GM23248 (cell line): ENCODE measurements at places on chromosomes 12 and 14.

GRCh38 chr14:76063327-76063726, 77.8 kb downstream of the IFT43 start:
- no peak overlapping the region for H3K27ac ChIP-seq
- H3K36me3 ChIP-seq, result peaks cover 17% of the 10 kb centered on the region; the same call in 1 of the 2 replicates
- H3K4me1 ChIP-seq, result no peaks in the 10 kb centered on the region
- no peak for DNase-seq
- no peaks in the 10 kb centered on the region for H3K27me3 ChIP-seq
- H3K4me3 ChIP-seq, result no peak overlapping the region

DNA sequence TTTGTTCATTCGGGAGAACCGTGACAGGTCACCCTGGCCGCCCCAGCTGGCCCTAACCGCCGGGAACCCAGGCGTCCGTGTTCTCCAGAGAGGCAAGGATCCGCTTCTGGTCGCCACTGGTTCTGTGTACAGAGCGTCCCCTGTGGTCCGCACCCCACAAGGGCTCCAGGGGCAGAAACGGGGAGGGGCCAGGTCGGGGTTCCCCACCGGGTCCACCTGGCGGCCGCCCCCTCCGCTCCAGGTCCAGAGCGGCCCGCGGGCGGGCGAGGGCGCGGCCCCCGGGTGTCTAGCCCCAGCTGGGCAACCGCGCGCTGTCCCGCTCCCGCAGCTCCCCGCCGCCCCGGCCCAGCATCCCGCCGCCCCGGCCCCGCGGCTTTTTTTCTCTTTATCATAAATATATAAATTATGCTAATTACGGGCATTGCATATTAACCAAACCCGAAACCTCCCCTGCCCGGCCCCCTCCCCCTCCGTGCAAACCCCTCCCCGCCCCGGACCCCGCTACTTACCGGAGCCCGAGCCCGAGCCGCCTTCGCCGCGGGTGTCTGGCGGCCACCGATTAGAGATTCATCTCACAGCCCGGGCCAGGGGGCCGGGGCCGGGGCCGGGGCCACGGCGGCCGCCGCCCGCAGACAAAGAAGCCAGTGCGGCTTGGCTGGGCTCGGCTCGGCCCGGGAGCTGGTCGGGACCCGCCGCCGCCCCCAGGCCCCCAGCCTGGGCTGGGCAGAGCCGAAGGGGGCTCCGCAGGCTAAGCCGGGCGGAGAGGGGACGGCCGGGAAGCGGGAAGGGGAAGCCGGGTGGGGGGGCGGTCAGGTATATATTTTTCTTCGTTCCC, 512 bp downstream of the POU6F1 start:
- no peaks in the 10 kb centered on the region for H3K36me3 ChIP-seq
- no peaks in the 10 kb centered on the region for H3K27me3 ChIP-seq
- 0 out of 2 replicates have a peak, but pooled peaks cover 5% of the 10 kb centered on the region for H3K4me1 ChIP-seq
- H3K27ac ChIP-seq, result no peak overlapping the region
- H3K4me3 ChIP-seq, result peak overlapping the region; percentile 92
- peak; percentile 64 for DNase-seq

GRCh38 chr12:104975587-104976343, 10.4 kb upstream of the NOPCHAP1 start:
- no peaks in the 10 kb centered on the region for H3K27me3 ChIP-seq
- peak; percentile 84 for DNase-seq
- H3K4me1 ChIP-seq, result peaks cover 29% of the 10 kb centered on the region
- H3K4me3 ChIP-seq, result no peak overlapping the region

DNA sequence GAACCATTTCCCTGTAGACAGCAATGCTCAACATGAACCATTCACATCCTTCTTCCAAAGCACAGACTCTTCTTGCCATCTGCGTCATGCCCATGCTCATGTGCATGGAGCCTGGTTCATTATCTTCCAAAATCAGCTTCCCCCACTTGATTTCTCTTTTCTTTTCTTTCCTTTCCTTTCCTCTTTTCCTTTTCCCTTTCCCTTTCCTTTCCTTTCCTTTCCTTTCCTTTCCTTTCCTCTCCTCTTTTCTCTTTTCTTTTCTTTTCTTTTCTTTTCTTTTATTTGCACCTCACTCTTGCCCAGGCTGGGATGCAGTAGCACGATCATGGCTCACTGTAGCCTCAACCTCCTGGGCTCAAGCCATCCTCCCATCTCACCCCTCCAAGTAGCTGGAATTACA, 37.5 kb downstream of the WIF1 start:
- no peak for DNase-seq
- H3K27me3 ChIP-seq, result peaks cover 51% of the 10 kb centered on the region
- H3K27ac ChIP-seq, result no peak overlapping the region
- H3K4me3 ChIP-seq, result no peak overlapping the region

DNA sequence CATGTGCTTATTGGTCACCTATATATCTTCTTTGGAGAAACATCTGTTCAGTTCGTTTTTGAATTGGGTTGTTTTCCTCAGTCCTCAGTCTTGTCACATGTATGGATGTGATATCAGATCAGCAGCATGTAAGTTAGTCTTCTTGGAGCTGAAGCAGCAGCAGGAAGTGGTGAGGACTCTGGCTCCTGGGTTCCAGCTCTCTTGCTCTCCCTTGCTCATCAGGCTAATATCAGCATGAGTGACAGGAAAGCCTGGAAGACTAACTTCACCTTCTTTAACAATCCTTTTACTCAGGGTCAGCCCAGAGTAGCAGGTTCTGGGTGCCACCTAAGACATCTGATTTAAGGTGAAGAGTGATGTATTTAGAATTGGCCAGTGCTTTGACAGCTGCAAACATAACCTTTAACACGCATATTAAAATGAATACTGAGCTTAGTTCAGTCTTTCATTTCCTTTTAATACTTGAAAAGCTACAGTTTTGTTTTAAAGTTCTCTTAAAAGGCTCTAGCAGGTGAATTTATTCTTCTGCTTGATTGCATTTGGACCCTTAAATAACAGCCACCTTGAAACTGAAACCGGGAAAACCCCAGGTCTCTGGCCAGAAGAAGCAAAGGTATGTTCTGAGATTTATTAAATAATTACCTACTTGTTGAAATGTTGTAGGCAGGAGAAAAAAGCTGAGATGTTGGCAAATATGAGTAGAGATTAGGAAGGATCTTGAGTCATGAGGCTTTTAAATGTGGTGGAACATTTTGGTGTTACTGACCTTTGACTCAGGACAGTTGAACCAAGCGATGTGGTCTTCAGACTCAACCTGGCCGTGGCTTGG, 54.3 kb downstream of the DRAM1 start:
- no peak for DNase-seq
- no peaks in the 10 kb centered on the region for H3K36me3 ChIP-seq
- no peaks in the 10 kb centered on the region for H3K27me3 ChIP-seq
- peaks cover 41% of the 10 kb centered on the region for H3K4me1 ChIP-seq
- no peak overlapping the region for H3K27ac ChIP-seq

GRCh38 chr12:27826076-27826475, 46.0 kb upstream of the MANSC4 start:
- DNase-seq, result peak; percentile 53
- H3K27me3 ChIP-seq, result no peaks in the 10 kb centered on the region
- H3K4me1 ChIP-seq, result peaks cover 27% of the 10 kb centered on the region
- no peak overlapping the region for H3K4me3 ChIP-seq
- no peak overlapping the region for H3K27ac ChIP-seq
- H3K36me3 ChIP-seq, result no peaks in the 10 kb centered on the region

DNA sequence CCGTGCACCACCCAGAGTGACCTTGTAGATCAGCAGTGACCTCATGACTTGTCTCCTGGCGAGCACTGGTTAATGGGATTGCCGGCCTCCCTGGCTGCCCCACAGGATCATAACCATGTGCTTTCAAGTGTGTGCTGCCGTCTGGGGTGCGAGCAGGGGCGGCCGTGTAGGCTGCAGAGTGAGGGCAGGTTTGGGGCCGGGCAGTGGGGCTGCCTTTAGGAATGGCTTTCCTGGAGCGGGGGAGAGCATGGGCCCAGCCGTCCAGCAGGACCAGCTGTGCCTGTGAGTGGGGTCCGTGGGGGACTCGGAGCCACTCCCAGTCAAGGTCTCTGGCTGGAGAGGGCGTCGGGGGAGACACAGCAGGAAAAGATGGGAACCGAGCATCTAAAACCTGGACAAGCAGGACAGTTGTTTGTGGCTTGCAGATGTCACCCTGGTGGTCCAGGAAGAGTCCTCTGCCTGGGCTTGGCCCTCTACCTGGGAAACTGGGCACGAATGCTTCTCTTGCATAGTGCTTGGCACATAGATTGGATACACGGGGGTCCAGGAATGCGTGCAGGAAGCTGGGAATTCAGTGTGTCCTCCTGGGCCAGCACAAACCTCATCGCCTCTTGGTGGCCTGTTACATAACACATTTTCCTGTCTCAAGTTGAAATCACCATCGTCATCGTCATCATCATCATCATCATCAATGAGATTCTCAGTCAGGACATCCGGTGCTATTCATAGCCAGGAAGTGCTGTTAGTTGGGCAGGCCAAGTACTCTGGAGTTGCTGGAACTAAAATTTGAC, 96.0 kb downstream of the ADGRD1 start:
- H3K27me3 ChIP-seq, result no peaks in the 10 kb centered on the region
- no peak overlapping the region for H3K4me3 ChIP-seq
- no peak overlapping the region for H3K27ac ChIP-seq
- no peaks in the 10 kb centered on the region for H3K36me3 ChIP-seq
- H3K4me1 ChIP-seq, result no peaks in the 10 kb centered on the region
